Right renal cortex interstitium (tissue), 3 donors: ENCODE measurements at places on chromosomes 4 and X.

DNA sequence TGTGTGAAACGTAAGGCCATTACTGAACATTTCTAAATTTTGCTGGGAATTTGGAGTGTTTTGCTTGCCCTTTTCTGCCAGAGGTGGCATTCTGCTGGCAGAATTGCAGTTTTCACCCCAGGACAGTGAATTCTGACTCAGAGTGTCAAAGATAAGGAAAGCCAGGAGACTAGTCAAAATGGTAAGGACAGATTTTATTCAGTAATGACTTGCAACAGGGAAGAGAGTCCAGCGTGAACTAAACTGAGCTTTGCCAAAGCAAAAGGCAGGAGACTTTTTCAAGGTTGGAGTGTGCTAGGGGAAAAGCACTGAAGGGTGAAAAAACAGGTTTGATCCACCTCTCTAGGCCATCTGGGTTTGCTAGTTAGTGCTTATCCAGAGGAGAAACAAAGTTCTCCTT is 19.4 kb downstream of the MRFAP1 start:
- no peak for DNase-seq

GRCh38 chr4:145523117-145523516 is 41.5 kb downstream of the SMAD1 start:
- DNase-seq = no peak

- no peak for DNase-seq
Observed at GRCh38 chrX:104254442-104255115, at the start of gene ESX1. Gene ESX1, minus strand, starts transcription at chrX:104254933. Its CDS starts 84 bp downstream, at chrX:104254849.

DNA sequence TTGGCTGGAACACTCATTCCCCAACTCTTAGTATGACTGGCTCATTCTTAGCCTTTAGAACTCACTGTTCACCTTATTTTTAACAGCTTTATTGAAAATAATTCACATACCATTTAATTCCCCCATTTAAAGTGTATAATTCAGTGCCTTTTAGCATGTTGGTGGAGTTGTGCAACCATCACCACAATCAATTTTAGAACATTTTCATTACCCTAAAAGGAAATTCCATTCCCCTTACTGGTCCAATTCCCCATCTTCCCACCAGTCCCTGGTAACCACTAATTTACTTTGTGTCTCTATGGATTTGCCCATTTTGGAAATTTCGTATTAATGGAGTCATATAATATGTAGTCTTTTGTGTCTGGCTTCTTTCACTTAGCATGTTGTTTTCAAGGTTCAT is 19.7 kb downstream of the NHSL2 start:
- no peak for DNase-seq

DNA sequence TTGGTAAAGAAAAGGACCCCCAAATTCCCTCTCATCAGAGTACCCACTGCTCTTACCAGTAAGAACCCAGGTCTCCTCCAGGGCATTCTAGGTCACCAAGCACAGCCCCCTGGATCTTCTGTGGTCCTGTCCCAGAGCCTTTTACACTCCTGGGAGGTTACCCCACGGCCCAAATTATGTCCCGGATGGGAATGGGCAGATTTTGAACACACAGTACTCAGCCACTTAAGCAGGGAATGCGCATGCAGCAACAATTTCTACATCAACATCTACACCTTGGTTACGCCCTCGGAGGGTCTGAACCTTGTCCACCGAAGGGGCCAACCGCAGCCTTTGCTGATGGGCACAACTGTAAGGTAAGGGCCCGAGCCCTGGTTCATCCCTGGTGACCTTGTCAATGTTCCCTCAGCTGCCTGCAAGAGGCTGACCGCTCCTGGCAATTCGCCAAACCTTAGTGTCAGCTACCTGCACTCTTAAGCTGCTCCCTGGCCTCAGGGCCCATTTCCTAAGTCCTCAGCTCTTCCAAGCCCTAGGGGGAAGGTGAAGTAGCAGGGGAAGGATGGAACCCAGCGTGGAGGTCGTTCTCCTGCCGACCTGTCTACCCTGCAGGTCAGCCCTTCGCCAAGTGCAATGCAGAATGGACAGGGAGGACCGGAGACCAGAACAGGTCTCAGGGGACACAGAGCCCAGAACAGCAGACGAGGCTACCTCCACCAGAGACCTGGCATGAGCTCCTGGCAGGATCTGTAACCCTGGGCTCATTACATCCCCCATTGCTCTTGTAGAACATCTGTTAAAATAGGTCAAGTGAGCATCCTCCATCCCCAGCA is 5.9 kb downstream of the TIMP1 start:
- DNase-seq = no peak

DNA sequence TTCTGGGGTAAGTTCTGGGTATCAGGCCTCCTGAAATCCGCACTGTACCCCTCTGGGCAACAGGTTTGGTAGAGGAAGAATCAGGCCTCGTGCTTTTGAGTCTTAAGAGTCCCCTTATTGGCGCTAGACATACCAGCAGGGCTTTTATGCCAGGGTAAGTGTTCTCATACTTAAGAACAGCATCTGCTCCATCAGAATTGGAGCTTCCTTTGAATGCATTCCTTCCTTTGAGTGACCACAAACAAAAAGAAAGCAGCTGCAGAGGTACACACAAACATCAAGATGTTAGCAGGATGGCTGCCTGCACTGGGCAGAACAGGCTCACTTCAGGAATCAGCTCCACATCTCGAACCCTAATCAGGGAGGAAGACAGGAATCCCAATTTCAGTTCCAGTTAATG is 156.8 kb downstream of the MGST2 start:
- no peak for DNase-seq

GRCh38 chr4:40196724-40197281 is at the start of gene RHOH:
Gene RHOH, plus strand, starts transcription at chr4:40197031. Its CDS starts 46,356 bp downstream, at chr4:40243387.
- no peak for DNase-seq

DNA sequence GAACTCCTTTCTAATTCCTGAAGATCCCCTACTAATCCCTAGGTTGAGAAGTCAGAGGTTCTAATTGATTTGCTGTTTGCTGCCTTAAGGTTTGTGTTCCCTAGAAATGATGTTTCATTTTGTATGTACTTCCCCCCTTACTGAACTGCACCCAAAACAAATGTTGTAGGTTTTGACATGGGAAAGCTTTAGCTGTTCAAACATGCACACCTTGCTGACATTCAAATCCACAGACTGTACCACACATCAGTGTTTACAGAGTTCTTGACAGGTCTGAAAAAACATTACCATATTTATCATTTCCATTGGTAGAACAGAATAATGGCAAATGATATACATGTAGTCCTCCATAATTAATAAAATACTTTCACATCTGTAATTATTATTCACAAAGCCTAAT is 18.2 kb downstream of the EGF start:
- no peak for DNase-seq

- no peak for DNase-seq
Observed at GRCh38 chrX:12794654-12795053, 3.4 kb downstream of the PRPS2 start.

- peak; percentile 81 for DNase-seq
Observed at GRCh38 chr4:147683717-147684700, at the start of gene PRMT9. Gene PRMT9, minus strand, starts transcription at chr4:147684163. Its CDS starts 176 bp downstream, at chr4:147683987.

- DNase-seq = no peak
Observed at GRCh38 chr4:40331101-40331745, 3.9 kb upstream of the CHRNA9 start.
